A673 (cell line): ENCODE measurements at places on chromosomes 1 and 21.

GRCh38 chr21:38990424-38990794 lies 184.7 kb downstream of the ETS2 start:
- no peak for DNase-seq

GRCh38 chr1:222233444-222234158 lies 314.3 kb downstream of the HHIPL2 start:
- no peak for DNase-seq

GRCh38 chr1:183188240-183188639 lies 2.2 kb downstream of the LAMC2 start:
- DNase-seq, result no peak

DNA sequence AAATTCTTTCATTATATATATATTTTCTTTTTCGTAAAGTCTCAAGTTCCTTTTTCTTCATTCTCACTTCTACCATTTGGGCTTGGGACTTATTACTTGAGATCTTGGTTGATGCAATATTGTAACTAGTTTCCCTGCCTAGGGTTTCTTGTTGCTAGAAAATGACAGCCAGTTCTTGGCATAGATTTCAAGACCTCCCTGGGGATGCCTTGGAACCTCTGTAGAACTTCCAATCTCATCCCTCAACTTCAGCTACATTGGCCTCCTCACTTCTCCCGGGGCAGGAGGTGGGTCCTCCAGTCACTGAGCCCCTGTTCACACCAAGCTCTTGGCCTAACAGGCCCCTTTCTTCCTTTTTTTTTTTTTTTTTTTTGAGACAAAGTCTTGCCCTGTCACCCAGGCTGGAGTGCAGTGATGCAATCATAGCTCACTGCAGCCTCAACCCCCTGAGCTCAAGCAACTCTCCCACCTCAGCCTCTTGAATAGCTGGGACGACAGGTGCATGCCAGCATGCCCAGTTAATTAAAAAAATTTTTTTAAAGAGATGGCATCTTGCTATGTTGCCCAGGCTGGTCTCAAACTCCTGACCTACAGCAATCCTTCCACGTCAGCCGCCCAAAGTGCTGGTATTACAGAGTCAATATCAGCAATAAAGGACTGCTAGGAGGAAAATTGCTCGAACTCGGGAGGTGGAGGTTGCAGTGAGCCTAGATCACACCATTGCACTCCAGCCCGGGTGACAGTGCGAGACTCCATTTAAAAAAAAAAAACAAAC lies 33.1 kb downstream of the MAP3K7CL start:
- DNase-seq, result peak; percentile 43

- peak; percentile 53 for DNase-seq
Measured at GRCh38 chr1:48817505-48818114, 40.9 kb upstream of the BEND5 start.

- no peak for DNase-seq
Measured at GRCh38 chr1:241738284-241739078, 86.4 kb downstream of the WDR64 start.

DNA sequence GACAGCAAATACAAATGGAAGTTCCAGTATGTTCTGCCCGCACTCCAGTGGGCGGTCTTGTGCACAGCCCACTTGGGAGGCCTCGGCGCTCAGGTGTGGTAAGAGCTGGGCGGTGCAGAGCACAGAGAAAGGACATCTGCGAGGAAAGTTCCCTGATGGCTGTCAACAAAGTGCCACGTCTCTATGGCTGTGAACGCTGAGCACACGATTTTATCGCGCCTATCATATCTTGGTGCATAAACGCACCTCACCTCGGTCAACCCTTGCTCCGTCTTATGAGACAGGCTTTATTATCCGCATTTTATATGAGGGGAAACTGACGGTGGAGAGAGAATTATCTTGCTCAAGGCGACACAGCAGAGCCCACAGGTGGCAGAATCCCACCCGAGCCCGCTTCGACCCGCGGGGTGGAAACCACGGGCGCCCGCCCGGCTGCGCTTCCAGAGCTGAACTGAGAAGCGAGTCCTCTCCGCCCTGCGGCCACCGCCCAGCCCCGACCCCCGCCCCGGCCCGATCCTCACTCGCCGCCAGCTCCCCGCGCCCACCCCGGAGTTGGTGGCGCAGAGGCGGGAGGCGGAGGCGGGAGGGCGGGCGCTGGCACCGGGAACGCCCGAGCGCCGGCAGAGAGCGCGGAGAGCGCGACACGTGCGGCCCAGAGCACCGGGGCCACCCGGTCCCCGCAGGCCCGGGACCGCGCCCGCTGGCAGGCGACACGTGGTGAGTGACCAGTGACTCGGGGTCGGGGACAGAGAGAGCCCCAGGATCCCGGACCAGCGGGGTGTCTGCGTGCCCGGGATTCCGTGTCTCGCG lies at the start of gene IL12RB2:
Gene IL12RB2 (plus strand): TSS at position 623 of the 810 bp plus-strand sequence. CDS start 12,496 bp downstream, outside the sequence.
- DNase-seq, result peak; percentile 7

DNA sequence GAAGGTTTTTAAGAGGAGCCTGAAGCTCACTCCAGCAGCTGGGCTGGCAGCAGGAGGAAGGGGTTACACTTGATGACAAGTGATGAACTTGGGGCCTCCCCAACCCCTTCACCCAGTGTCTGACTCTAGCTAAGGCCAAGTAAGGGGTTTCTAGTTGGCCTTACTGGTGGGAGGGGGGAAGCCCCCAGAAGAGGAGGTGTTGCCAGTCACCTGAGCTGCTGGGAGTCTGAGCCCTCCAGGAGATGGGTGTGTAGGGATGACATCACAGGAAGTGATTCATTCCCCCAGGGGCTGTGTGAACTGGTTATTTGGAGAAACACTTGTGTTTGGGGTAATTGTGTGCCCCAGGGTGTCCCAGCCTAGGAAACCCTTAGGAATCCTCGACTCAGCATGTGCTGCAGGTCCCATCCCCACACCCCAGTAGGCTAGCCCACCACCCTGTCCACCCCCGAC lies 3.1 kb downstream of the PADI1 start:
- peak; percentile 96 for DNase-seq

DNA sequence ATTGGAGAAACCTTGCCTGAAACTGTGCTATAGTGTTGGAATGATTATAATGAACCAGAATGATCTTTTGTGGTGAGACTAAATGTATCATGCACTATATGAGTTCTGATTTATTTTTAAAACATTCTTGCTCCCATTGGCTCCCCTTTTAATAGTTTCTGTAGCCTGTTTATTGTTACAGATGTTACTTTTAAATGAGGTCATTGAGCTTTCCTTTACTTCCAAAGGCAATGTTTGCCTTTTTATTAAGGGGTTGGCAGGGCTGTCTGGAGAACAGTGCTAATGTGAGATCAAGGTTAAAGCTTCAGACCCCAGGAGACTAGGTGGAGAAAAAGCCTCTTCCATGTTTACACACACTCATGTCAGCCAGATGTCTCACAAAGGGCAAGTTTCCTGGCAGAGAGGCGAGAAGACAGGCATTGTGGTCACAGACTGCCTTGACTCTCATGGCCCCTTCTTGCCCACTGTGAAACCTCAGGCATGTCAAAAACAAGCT lies 120.6 kb upstream of the RAVER2 start:
- DNase-seq, result no peak

DNA sequence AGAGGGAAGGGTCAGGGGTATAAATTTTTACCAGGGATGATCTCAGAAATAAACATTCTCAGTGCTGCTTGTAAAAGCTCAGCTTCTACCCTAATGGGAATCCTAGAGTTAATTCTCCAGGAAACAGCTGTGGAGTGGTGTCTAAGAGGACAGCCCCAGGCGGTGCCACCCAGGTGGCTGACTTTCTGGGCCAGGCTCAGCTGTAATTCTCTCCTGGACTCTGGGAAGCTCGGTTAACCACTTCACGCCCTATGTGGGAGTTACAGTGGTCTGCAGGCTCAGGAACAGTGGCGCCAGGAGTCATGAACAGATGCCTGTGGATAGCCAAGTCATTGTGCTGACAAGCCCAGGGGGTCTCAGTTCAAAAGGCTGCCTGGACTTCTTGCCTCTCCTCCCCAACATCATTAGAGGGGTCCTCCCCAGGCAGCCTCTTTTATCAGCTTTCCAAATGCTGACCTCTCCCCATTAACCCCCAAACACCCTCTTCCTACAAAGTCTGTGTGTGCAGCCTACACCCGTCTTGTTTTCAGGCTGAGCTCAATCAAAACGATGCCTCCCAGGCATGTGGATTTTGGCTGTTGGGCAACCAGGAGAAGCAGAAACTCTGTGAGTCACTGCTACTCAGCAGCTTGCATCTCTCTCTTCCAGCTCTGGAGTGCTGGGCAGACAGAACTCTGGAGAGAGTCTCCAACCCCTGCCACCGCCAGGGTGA lies 1.2 kb downstream of the HHIPL2 start:
- peak; percentile 78 for DNase-seq

GRCh38 chr1:95006681-95007080 lies 66.1 kb downstream of the ALG14 start:
- peak; percentile 40 for DNase-seq

GRCh38 chr1:229689904-229690303 lies 63.9 kb downstream of the URB2 start:
- no peak for DNase-seq

DNA sequence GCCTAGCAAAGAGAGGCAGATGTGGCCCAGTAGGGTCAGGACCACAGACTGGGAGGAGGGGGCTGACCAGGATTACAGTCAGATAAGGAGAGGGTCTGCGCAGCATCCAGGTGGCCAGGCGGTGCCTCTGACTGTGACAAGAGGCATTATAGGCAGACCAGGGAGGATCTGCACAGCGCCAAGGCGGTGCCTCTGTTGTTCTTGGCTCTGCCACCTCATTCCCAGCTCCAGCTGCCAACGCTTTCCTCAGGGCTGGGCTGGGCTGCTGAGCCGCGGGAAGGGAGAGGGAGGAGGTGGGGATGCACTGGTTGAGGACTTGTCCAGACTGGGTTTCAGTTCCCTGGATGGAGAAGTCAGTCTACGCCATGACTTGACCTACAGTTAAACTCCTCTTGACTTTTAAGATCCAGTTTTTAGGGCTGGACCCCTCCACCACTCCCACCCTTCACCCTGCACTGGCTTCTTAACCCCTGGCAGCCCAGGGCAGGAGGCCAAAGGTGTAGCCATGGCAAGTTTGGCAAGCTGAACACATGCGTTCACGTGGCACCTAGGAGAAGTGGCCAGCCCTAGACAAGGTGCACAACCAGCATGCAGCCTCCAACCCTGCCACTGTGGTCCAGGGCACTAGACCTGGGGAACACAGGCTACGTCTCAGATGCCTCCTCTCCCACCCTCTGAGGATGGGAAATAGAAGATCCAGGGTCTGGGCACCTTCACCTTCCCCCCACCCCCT lies 4.5 kb upstream of the CRABP2 start:
- DNase-seq, result no peak

GRCh38 chr1:232548691-232549090 lies 81.2 kb downstream of the SIPA1L2 start:
- DNase-seq, result no peak

DNA sequence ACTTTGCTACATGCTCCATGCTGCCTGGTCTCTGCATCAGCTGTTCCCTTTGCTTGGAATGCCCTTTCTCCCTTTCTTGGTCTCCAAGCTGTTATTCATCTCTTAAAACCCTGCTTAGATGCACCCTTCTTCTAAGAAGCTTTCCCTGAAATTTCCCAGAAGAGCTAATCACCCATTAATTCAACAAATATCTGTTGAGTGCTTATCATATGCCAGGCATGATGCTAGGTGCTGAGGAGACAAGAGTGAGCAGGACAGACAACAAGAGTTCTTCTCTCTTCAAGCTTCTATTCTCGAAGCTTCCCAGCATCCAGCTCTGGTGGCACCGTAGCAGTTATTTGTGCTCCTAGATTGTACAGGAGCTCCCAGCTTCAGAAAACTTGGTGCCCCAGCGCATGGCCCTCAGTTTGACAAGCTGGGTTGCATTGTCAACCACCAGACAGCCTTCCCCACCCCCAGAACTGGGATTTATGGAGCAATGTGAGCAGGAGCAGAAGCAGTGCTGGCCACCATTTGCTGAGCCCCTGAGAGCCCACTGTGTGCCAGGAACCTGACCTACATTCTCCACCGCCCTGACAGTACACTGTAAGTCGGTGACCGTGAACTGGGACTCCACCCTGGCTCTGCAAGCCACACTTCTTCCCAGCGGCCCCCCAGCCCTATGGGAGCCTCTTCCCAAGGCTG lies 68.0 kb upstream of the ACOT11 start:
- no peak for DNase-seq

- DNase-seq, result peak; percentile 79
Measured at GRCh38 chr1:32538887-32539583, at the start of gene ZBTB8A. Gene ZBTB8A, plus strand, starts transcription at chr1:32539427. Its CDS starts 53,505 bp downstream, at chr1:32592932.

DNA sequence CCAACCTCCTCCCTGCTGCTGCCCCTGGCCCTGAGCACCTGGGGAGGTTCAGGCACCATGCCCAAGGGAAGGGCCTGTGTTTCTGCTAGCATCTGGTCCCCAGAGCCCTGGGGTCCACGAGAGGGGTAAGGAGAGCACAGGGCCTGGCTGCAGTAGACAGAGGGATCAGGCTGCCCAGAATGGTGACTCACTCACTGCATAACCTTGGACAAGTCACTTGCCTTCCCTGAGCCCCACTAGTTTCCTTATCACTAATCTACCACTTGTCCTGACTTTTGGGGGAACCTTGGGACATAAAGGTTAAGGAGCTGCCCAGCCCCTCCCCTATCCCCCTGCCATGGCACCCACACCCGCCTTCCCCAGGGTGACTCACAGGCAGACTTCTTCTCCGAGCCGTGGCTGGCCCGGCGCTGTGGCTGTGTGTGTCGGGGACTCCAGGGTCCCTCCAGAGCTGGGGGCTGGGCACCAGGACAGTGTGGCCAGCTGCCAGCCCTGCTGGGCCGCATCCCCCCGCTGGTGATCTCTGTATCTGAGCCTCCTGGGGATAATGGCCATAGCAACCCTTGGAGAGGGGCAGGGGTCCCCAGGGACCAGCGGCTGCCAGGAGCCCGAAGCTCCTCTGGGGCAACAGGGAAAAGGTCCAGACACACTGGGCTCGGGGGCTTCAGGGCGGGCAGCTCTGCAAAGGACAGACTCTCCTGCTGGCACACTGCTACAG lies 4.0 kb downstream of the ARHGEF19 start:
- no peak for DNase-seq
